Omental fat pad (tissue), 4 donors: ENCODE measurements at places on chromosomes 7 and 10.

- no peak for DNase-seq
Observed at GRCh38 chr7:55497521-55497920, 74.8 kb downstream of the VOPP1 start.

DNA sequence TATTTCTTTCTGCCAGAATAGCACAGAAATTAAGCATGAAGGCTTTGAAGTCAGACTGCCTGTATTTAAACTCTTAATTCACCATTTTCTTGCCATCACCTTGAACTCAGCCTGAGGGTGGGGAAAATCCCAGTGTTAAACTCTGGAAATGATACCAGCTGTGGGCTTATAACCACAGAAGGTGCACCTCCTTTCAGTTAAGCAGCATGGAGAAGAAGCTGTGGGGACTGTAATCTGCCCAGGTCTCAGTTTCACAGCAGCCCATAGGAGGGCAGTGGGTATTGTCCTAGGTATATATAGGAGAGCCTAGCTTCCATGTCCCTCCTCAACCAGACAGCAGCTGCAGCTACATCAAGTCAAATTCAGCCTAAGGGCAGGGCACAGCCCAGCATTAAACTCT is 241.6 kb downstream of the HPSE2 start:
- no peak for DNase-seq

- DNase-seq = no peak
Observed at GRCh38 chr7:46508583-46508982, 587.5 kb upstream of the IGFBP3 start.

DNA sequence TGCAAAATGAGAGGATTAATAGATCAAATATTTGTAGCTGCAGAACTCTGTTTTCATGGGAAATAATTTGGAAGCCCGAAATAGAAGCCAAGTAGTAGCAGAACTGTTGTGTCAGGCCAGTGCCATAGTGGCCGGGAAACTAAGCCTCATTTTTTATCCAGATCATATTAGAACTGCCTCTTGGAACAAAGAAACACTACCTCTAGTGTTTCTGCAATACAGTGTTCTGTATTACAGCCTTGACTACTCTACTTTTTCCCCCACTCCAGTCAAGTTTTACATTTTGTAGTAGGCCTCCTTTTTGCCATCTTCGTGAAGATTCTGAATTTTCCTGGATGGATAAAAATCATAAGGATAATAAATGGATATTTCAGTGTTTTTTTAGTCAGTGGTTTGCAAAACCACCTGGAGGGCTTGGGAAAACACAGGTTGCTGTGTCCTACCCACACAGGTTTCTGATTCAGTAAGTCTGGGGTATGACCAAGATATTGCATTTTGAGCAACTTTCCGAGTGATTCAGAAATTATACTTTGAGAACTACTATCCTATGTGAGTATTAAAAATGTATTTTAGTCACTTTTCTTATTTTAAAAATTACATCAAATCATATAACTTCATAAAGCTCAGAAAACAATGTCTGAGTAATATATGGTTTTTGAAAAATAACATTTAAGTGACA is 326.2 kb upstream of the KAT6B start:
- no peak for DNase-seq

DNA sequence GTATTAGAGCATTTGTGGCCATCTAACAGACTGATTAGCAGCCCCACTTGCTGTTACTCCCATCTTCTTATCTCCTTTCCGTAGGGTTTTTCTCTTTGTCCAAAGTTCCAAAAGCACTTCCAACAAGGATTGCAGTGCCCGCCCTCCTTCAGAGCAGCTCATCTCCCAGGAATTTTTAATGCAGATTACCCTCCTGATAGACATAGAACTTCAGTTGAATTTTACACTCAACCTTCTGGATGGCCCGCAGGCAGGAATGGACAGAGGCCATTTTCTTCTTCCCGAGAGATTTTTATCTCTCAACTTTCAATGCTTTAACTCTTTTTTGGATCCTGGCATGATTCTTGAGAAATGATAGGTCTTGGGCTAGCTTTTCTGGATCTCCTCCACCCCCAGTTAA is 23.3 kb downstream of the PRKG1 start:
- no peak for DNase-seq

DNA sequence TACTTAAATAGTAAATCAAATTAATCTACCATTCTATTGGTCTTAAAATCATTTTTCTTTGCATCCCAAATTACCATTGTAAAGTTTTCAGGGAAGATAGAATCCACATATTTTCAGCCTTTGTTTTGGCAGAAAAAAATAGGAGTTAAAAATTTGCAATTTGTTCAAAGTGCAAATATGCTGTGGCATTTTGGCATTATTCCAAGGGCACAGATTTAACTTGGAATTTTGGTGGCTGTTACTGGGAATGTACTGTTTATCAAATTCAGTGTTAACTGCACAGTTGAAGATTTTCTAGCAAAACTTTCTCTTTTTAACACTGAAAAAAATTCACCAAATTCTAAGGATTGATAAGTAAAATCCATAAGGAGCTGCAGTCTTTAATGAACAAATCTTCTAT is 151.0 kb upstream of the HDAC9 start:
- DNase-seq = no peak

DNA sequence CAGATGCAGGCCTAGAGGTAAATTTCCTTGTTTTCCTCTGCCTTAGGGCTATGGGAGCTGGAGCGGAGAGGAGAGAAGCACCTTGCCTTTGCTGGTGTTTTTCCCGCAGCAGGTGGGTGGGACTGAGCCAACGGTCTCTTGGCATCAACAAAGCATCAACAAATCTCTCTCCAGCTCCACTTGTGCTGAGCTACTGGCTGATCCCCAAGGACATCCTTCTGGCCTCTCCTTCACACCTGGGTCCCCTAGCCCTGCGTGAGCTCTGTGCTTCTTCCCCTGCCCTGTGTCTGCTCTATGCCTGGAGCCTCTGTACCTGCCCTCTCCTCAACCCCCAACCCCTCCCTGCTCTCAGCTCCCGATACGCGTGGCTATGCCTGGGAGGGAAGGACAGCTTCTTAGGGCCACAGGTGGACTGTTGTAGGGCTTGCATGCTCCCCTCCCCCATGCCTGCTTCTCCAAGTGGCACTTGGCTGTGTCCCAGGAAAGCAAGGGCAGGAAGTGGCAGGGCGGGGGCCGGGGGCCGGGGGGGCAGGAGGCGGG is 3.2 kb upstream of the CLDN4 start:
- no peak for DNase-seq
